ENCODE measurements at places on chromosomes 2 and 18. TPM values are rescaled to one million over a fixed set of nuclear protein-coding genes. Genes with fewer than 3 reads are reported as not detected.

- H3K27me3 ChIP-seq: peaks cover 12% of the 10 kb centered on the region
- peaks cover 27% of the 10 kb centered on the region for H3K4me1 ChIP-seq
- no peak for DNase-seq
Measured at GRCh38 chr2:27379383-27379835, 1.1 kb downstream of the ZNF513 start.

- no peak overlapping the region for H3K4me3 ChIP-seq
- H3K27me3 ChIP-seq: no peaks in the 10 kb centered on the region
- H3K4me1 ChIP-seq: no peaks in the 10 kb centered on the region
Measured at GRCh38 chr2:17441790-17442189, 76.5 kb downstream of the RAD51AP2 start.

DNA sequence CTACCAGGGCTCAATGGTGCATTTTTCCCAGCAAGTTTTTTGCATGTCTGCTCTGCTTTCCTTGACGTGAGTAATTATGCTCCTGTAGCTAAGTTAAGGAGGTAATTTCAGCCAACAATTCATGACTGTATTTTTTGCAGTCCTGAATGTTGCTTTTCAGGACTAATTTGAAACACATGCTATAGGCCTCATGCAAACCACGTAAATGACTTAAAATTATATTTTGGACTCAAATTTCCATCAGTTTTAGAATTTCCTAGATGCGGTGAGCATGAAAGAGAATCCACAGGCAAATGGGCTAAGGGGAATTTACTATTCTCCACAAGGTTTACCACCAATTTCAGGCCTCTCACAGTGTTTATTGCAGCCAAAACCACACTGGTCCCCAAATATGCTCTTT lies 589.9 kb upstream of the LRRTM1 start:
- no peaks in the 10 kb centered on the region for H3K4me1 ChIP-seq
- DNase-seq: no peak
- H3K27ac ChIP-seq: no peak overlapping the region
- no peak overlapping the region for H3K4me3 ChIP-seq

GRCh38 chr2:78486565-78486964 lies 538.9 kb upstream of the REG3G start:
- no peaks in the 10 kb centered on the region for H3K36me3 ChIP-seq
- no peaks in the 10 kb centered on the region for H3K27me3 ChIP-seq
- DNase-seq: no peak
- H3K4me1 ChIP-seq: peaks cover 2% of the 10 kb centered on the region

DNA sequence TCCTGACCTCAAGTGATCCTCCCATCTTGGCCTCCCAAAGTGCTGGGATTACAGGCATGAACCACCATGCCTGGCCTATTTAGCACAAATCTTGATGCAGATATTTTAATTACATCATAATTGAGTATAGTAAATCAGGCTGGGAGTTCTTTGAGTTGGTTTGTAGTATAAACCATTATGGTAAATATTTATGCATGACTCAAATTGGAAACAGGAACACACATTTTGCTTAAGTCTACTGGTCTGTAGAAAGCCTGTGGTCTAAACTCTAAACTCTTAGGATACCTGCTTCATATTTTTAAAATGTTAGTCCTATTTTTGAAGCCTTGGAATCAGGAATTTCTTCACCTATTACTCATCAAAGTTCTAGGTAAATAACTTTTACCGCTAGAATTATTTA lies 16.8 kb downstream of the ASXL3 start:
- H3K4me3 ChIP-seq: no peak overlapping the region
- H3K27me3 ChIP-seq: no peaks in the 10 kb centered on the region
- no peak overlapping the region for H3K27ac ChIP-seq
- H3K36me3 ChIP-seq: no peaks in the 10 kb centered on the region
- DNase-seq: no peak

DNA sequence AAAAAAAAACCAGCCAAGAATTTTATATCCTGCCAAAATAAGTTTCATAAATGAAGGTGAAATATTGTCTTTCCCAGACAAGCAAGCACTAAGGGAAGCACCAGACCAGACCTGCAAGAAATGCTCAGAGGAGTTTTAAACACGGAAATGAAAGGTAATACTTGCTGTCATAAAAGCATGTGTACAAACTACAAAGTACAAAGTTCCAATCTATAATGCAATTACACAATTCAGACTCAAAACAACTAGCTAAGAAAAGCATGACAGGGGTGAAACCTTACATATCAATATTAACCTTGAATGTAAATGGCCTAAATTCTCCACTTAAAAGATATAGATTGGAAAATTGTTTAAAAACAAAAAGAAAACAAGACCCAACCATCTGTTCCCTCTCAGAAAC lies 45.0 kb upstream of the ASXL3 start:
- H3K4me1 ChIP-seq: no peaks in the 10 kb centered on the region
- H3K27ac ChIP-seq: no peak overlapping the region
- DNase-seq: no peak
- no peaks in the 10 kb centered on the region for H3K27me3 ChIP-seq

DNA sequence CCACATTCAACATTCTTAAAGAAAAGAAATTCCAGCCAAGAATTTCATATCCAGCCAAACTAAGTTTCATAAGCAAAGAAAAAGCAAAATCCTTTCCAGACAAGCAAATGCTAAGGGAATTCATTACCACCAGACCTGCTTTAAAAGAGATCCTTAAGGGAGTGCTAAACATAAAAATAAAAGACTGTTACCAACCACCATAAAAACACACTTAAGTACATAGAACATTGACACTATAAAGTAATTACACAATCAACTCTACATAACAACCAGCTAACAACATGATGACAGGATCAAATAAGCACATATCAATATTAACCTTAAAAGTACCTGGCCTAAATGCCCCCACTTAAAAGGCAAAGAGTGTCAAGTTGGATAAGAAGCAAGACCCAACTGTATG lies 153.5 kb downstream of the FTCDNL1 start:
- no peaks in the 10 kb centered on the region for H3K36me3 ChIP-seq
- no peaks in the 10 kb centered on the region for H3K4me1 ChIP-seq
- H3K27me3 ChIP-seq: no peaks in the 10 kb centered on the region
- no peak for DNase-seq
- no peak overlapping the region for H3K4me3 ChIP-seq
- H3K27ac ChIP-seq: no peak overlapping the region

DNA sequence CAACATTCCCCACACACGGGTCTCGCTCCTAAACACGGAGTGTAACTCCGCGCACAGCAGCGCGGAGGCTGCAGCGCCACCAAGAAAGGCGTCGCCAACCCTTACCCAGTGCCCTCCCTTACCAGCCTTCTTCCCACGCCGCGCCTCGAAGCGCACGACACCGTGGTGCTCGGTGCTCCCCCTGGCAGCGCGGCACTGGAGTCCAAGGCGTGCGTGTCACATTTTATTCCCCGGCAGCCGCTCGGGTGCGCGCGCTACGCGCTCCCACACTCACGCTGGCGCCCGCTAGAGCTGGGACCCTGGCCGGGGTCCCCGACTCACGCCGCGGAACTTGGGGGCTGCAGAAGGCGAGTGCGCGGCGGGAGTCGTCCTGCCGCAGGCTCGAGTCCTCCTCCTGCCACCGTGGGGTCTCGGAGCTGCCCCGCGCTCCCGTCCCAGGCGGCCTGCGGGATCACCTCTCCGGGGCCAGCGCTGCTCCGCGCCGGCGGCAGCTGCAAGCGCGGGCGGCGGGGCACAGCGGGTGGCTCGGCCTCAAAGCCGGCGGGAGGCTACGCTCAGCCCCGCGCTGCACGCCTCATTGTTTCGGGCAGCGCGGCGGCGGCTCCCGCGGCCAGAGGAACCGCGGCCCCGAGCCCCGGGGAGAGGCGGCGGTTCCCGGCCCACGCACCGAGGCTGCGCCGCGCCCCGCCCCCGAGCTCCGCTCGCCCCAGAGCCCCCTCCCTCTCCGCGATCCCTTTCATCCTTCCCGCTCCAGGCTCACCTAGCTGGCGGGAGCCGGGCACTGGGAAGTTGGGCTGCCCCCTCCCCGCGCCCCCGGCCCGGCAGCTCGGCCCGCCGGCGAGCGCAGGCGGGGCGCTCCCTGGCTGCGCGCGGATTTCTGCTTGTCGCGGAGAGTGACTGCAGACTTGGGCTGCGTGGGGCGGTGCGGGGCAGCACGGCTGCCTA lies at the start of gene ST6GAL2:
Gene ST6GAL2, minus strand, starts transcription at position 197 of the 945 bp plus-strand sequence. CDS start 42,190 bp downstream, outside the sequence.
- peak within 1 kb of the TSS; percentile 97 for H3K4me3 ChIP-seq
- H3K27me3 ChIP-seq: peaks cover 11% of the 10 kb centered on the region
- H3K36me3 ChIP-seq: no peaks in the 10 kb centered on the region
- H3K27ac ChIP-seq: peak within 1 kb of the TSS; percentile 65

DNA sequence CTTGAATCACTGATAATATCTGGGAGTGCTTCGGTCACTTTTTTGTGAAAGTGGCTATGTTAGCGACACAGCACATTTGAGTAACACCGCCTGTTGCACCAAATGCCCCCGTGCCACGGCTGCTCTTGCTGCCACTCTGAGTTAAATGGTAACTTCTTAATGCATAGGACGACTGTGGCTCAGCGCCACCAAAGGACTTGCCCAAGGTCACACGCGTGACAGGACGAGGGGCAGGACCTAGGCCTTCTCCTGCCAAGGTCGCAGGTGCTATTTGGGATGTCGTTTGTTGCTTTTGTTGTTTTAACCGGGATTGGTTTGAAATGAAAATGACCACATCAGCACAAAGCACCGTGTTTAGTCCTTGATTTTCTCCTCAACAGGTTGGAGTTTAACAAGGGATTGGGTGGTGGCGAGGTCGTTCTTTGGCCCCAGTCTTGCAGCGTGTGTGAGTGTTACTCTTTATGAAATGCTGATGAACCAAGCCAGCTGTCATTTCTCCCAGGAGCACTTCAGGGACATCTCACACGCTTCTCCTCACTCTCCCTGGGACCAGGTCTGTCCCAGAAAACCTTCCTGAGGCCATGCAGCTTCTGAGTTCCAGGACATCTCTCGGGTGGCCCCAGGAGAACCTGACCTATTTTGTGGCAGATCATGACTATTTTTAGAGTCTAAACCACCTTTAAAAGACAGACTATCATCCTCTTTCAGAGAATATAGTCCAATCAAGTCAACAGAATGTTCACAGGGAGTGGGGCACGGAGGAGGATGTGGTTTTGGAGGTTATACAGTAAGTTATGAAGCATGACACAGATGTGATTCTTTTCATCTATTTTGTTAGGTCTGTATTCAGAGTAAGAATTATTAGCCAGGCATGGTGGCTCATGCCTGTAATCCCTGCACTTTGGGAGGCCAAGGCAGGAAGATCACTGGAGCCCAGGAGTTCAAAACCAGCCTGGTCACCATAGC lies 49.9 kb downstream of the MTCL1 start:
- peaks cover 15% of the 10 kb centered on the region for H3K4me1 ChIP-seq
- no peak for DNase-seq
- H3K36me3 ChIP-seq: peaks cover 10% of the 10 kb centered on the region
- peaks cover 5% of the 10 kb centered on the region for H3K27me3 ChIP-seq

GRCh38 chr2:99552529-99552928 lies 62.7 kb upstream of the REV1 start:
- DNase-seq: no peak
- H3K36me3 ChIP-seq: peaks cover 9% of the 10 kb centered on the region
- no peak overlapping the region for H3K4me3 ChIP-seq
- peak overlapping the region; percentile 33 for H3K27ac ChIP-seq
- peaks cover 23% of the 10 kb centered on the region for H3K4me1 ChIP-seq
- H3K27me3 ChIP-seq: peaks cover 2% of the 10 kb centered on the region

DNA sequence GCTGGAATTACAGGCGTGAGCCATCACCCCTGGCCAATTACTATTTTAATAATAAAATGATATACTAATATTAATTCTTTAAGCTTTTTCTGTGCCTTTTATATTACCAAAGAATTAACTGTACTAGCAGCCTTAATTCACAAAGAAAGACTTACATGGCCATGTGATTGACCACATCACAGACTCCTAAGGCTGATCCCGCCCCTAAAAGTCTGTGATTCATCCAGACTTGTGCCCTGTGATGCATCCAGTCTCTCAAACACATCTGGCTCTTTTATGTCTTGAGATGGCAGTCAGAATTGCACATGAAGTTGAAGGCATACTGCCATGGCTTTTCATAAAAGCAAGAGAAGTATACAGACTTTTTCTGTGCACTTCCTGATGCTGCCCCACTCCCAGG lies 91.7 kb downstream of the DTNA start:
- H3K27me3 ChIP-seq: no peaks in the 10 kb centered on the region
- H3K36me3 ChIP-seq: no peaks in the 10 kb centered on the region
- H3K4me3 ChIP-seq: no peak overlapping the region

GRCh38 chr2:176747506-176747905 lies 465.1 kb upstream of the HNRNPA3 start:
- H3K36me3 ChIP-seq: no peaks in the 10 kb centered on the region
- H3K4me3 ChIP-seq: no peak overlapping the region
- no peaks in the 10 kb centered on the region for H3K4me1 ChIP-seq
- no peak overlapping the region for H3K27ac ChIP-seq
- DNase-seq: no peak

DNA sequence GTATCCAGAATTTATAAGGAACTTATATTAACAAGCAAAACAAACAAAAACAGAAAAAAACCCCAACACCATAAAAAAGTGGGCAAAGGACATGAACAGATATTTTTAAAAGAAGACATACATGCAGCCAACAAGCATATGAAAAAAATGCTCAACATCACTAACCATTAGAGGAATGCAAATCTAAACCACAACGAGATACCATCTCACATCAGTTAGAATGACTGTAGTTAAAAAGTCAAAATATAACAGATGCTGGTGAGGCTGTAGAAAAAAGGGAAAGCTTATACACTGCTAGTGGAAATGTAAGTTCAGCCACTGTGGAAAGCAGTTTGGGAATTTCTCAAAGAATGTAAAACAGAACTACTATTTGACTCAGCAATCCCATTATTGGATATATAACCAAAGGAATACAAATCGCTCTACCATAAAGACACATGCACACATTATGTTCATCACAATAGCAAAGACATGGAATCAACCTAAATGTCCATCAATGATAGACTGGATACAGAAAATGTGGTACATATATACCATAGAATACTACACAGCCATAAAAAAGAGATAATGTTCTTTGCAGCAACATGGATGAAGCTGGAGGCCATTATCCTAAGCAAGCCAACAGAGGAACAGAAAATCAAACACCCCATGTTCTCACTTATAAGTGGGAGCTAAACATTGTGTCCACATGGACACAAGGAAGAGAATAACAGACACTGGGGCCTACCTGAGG lies 25.3 kb downstream of the PREPL start:
- no peaks in the 10 kb centered on the region for H3K27me3 ChIP-seq
- no peak overlapping the region for H3K4me3 ChIP-seq
- peaks cover 4% of the 10 kb centered on the region for H3K36me3 ChIP-seq

GRCh38 chr2:31660165-31660564 lies 79.4 kb upstream of the SRD5A2 start:
- no peaks in the 10 kb centered on the region for H3K4me1 ChIP-seq
- no peak overlapping the region for H3K27ac ChIP-seq
- no peaks in the 10 kb centered on the region for H3K36me3 ChIP-seq
- H3K27me3 ChIP-seq: peaks cover 3% of the 10 kb centered on the region

Gene NGEF
- total RNA-seq: 7.2 TPM

Gene ALS2
- total RNA-seq: 44.0 TPM

Gene ANO7
- 2.6 TPM for total RNA-seq

Gene ARHGAP15
- total RNA-seq: not detected

Gene SMYD1
- total RNA-seq: 0.25 TPM

Gene MAPK4
- total RNA-seq: 13.1 TPM

Gene DPP4
- total RNA-seq: 0.20 TPM

Gene RNF125
- total RNA-seq: 1.5 TPM
